ENCODE measurements at places on chromosomes 4 and X.

DNA sequence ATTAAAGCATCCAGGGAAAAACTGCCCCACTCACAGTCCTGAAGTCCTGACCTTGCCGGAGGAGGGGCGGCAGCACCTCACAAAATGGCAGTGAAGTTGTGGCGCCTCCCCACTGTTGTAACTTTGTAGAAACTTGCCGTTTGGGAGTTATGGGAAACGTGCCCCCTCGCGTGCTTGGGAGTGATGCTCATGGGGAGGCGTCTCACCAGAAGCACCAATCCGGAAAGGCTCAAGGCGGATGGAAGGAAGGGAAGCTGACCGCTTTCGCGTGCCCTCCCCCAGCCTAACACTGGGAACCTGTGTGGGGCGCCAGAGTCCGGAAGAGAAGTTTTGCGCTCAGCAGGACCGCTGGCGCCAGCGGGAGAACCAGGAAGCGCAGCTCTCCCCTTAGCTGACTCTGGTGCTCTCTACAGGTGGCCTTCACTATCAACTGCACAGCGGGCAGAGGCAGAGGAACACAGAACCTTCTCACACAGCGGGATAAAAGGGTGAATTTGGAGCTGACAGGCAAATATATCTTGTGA is at the start of the genes CT45A10 and SAGE1:
Gene CT45A10 (minus strand): TSS at position 151 of the 524 bp plus-strand sequence. CDS start 8,100 bp downstream, outside the sequence.
Gene SAGE1 (plus strand): TSS at position 423 of the 524 bp plus-strand sequence. CDS start 2,527 bp downstream, outside the sequence.
- no peak for DNase-seq

DNA sequence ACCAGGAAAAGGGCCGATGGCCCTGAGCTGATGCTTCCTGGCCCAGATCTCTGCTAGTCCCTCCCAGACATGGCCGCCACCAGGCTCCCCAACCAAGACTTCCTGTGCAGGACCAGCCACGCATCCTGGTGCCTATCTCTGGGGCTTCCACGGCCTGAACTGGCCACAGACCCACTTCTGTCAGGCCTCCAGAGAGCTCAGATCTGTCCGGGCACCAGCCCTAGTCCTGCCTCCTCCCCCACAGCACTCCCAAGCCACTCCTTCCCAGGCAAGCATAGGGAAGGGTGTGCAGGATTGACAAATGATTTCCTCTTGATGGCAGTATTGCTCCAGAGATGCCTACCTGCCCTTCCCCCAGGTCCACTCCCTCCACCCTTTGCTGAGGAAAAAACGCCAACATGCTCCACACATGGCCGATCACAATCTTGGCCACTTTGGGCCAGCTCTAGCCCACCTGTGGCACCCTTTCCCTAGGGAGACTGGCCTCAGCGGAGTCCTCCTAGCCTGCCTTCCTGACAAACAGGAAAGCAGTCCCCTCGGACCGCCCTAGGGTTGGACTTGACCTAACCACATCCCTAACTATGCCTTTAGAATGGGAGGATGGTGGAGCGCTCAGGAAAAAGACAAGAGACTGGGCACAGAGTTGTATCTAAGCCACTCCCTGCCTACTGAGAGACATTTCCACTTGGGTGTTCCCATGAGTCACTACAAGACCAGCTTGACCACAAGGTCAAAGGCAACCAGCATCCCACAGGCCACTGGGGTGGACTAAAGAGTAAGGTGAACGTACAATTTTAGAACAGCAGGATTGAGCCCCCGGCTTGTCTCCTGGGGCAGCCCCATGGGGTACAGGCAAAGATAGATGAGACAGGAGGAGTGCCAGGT is 277.5 kb upstream of the AGTR2 start:
- no peak for DNase-seq

- DNase-seq = peak; percentile 11
Observed at GRCh38 chrX:47283015-47283771, 50.4 kb downstream of the USP11 start.

GRCh38 chrX:134183665-134184064 is 53.3 kb upstream of the CCDC160 start:
- DNase-seq = no peak

- no peak for DNase-seq
Observed at GRCh38 chr4:16843831-16844508, 54.5 kb downstream of the LDB2 start.

DNA sequence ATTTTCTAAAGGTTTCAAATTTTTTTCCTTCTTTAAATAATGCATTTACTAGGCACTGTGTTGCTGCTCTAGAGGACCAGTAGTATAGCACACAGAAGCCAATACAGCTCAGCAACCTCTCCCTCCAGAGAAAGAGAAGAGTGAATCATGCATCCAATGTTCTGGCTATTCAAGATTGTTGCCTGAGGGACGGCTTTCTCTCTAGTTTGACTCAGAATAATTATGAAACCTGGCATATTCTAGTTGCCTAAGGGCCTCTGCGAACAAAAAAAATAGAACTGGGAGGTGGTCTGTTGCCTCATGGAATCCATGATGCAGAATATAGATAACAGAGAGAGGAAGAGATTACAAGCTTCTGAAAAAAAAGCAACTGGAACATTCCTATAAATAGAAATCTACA is 1233.3 kb upstream of the PABPC4L start:
- no peak for DNase-seq
